Fibroblast of skin of scalp (primary cell): ENCODE measurements at places on chromosomes 7 and 10.

GRCh38 chr7:77327932-77328628, 88.1 kb downstream of the GSAP start:
- DNase-seq: peak; percentile 14

- no peak for DNase-seq
These were observed at the start of gene GIMAP8 for GRCh38 chr7:150450491-150451001. GIMAP8 (plus strand) TSS chr7:150450630; CDS start chr7:150466699, 16,069 bp downstream.

- DNase-seq: no peak
These were observed 53.2 kb downstream of the GCC1 start for GRCh38 chr7:127532151-127532550.

GRCh38 chr7:117588352-117588794, 108.5 kb downstream of the CFTR start:
- no peak for DNase-seq

DNA sequence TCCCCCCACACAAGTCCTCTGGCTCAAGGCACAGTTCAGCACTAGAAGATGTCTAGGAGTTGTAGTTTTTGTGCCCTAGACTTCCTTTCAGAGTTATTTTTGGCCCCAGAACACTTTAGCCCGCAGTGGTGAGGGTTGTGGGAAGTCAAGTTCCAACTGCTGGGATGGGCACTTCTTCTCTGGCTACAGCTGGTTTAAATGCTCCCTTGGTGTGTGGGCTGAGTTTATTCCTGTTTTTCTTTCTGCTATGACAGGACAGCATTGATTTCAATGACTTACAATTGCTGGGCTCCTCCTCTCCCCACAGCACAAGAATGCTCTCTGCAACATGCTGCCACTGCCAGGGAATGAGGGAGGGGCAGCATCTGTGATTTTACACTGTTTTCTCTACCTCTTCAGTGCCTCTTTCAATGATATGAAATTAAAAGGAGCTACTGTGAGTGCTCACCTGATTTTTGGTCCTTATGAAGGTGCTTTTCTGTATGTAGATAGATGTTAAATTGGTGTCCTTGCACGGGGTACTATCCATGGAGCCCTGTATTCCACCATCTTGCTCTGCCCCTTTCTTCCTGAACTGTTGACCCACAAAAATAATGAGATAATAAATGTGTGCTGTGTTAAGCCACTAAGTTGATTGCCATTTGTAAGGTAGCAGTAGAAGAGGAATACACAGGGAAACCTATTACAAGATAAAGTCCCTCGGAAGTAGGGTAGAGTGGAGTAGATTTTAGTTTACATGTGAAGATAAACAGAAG, 56.3 kb downstream of the SLC13A1 start:
- no peak for DNase-seq
